ENCODE measurements at places on chromosomes 6 and 20.

GRCh38 chr6:44645276-44645675, 257.8 kb downstream of the CDC5L start:
- no peak for DNase-seq

GRCh38 chr6:143528164-143528811, 16.8 kb upstream of the FUCA2 start:
- DNase-seq, result no peak

GRCh38 chr20:3980260-3981131, 34.9 kb downstream of the RNF24 start:
- DNase-seq, result peak; percentile 19

GRCh38 chr20:52446421-52447224, 255.0 kb upstream of the ZFP64 start:
- no peak for DNase-seq

DNA sequence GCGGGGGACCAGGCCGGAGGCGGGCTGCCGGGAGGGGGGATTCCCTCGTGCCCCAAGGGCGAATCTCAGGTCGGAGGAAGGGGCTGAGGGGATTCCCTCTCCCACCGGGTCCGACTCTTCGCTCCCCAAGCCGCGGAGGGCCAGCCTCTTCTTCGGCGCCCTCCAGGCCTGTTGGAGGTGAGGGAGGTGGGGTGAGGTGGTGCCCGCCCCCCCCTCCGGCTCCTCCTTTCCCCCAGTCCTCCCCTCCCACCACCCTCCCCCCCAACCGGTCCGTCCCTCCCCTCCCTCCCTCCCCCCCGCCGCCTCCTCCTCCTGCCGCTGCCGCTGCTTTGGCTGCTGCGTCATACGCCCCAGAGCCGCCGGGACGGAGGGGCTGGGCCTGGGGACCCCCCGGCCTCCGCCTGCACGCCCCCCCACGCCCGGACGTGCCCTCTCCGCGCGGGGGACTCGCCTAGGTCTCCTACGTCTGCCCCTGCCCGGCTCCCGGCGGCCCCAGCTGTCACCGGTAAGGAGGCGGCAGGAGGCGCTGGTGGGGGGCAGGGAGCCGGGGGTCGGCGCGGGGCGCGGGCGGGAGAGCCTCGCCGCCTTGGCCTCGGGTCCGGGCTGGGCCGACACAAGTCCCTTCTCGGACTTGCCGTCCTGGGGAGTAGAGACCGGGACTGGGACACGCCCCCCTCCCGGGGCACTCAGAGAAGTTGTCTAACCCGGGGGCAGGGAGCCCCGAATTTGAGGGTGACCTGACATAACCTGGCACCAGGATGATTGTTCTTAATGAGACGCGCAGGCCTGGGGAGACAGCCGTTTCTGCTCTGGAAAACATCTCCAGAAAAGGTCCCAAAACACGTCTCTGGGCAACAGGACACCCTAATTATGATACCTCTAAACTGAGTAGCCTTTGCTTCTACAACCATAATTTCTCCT, at the start of gene PHF1:
TSS of gene PHF1 (plus strand) at position 304 of the 921 bp plus-strand sequence. CDS start 1,250 bp downstream, outside the sequence.
- DNase-seq, result peak; percentile 73

DNA sequence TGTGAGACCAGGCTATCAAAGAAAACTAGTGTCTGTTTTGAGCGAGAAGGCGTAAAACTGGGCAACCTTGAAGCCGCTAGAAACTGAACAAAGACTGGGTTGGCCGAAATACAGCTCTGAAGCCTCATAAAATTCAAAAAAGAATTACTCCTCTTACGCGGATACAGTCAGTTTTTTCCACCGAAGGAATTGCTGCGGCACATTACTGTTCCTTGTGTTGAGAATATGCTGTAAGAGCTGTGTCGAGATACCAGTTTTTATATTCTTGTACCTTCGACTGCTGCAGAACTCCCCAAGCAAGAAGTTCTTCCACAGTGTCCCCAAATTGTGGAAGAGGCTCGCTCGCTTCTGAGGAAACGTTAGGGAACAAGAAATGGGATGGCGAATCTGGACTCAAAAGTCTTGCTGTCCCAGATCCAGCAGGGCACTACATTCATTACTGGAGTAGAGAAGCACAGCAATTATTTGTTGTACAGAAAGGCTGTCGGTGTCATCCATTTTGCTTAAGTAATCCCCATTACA, 523 bp upstream of the COX7A2 start:
- no peak for DNase-seq

DNA sequence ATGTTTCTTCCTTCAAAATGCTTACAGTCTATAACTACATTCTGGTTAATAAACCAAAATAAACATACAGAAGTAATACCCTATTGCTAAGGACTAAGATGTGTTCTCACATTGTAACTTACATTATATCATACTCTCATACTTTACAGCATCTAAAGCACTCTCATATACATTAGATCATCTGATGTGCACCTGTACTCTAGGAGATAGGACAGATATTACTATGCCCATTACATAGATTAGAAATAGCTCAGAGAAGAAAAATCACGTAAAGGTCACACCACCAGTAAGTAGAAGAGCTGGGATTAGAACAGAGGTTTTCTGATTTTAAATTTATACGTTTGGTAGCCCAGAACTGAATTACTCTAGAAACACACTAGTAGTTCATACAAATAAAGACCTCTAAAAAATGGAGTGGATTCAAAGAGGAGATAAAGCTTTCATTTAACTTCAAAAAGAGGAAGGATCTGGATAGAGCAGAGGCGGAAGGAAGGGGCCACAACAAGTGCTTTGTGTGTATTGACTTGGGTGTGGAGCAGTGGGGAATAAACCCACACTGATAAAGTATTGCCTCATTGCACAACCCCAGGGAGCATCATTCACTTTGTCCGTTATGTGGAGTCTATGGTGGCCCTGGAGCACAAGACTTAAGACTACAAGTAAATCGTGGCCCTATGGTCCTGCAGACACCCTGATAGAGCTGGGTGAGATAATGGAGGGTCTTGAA, 30.9 kb downstream of the SLC2A12 start:
- no peak for DNase-seq

DNA sequence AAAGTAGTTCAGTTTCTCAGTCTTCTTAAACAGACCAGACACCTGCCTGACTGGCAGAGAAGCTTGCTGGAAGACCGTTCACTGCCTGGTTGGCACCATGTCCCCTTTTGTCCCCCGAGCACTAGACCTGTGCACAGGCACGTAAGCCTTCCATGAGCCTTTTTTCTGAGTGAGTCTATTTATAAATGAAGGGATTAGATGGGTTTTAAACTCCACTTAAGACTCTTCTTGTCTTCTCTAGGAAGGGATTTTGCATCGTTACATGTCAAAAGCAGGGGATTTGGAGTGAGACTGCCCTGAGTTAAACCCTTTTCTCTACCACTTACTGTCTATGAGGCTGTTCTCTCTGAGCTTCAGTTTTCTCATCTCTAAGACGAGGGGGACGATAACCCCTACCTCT, 37.6 kb downstream of the STK35 start:
- no peak for DNase-seq

DNA sequence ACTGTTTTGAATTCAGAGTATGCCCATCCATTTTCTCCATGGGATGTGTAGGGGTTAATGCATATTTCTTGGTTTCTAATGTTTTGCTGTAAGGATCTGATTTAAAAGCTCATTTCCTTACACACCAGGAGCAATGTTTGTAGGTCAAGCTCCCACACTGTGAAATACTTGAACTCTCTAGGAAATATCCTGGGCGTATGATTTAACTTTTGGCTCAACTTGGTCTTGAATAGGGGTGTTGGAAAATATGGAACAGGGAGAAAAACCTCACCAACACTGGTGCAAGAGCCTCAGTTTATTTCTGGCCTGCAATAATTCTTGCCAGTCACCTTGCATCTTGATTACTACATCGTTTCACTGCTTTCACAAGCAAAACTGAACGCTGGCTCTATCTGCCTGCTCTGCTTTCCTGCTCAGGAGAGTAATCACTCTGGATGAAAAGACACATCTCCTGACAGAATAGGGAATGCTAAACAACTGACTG, 25.1 kb upstream of the RFPL4B start:
- no peak for DNase-seq

DNA sequence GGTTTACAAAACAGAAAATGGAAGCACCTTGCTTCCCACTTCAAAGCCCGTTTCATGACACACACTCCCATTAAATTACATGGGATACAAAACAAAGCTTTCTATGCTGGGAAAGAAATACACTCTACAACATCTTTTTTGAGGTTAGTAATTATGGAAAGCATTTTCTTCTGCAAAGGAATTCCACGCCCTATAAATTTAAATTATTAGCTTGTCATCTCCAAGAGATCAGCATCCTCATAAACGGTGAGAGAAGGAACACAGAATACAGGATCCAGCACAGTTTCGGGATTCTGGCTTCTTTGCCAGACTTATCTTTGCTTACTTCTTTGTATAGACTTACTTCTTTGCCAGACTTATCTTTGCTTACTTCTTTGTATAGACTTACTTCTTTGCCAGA, 1.3 kb upstream of the SMPDL3A start:
- no peak for DNase-seq

- no peak for DNase-seq
These were observed at the start of gene CDSN for GRCh38 chr6:31120151-31120915. TSS of gene CDSN (minus strand) at chr6:31120446. CDS start at chr6:31120419, 27 bp downstream.

- DNase-seq, result no peak
These were observed 182.2 kb upstream of the RREB1 start for GRCh38 chr6:6925391-6926164.

DNA sequence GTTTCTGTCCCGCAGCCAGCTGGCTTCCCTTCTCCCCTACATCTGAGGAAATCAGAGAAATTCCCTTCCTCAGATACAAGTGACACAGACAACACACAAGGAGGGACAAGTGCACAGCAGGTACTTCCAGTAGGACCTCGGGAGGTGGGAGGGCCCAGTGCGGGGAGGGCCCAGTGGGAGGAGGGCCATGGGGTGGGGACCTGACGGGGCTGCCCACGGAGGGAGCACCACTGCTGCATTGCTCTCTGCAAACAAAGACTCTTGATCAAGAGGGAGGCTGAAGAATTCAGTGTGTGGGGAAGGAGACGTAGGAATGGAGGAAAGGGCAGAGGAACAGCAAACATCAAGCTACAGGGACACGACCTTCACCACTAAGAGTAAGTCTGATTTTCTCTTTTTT, 9.0 kb downstream of the TAP2 start:
- DNase-seq, result no peak

DNA sequence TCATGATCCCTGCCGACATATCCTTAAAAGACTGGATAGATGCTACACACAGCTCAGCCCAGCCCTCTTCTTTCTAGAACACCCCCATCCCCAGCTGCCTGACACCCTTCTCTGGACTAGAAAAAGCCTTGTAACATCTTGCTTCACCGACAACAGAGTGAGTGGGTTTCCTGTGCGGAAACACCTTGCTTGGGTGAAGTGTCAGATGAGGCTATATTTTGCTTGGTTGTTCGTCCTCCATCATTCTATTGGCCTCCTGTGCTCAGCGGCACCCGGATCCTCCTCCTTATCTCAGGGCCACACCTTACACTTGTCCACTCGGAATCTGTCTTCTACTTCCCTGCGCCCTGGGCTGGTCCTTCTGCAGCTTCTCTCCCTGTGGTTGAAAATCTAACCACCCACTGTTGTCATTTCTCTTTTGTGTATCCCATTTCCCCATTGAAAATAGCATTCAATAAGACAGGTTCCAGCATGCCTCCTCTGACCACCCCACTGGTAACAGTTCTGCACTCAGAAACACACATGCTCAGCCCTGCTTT, 101.3 kb upstream of the MLN start:
- DNase-seq, result no peak

DNA sequence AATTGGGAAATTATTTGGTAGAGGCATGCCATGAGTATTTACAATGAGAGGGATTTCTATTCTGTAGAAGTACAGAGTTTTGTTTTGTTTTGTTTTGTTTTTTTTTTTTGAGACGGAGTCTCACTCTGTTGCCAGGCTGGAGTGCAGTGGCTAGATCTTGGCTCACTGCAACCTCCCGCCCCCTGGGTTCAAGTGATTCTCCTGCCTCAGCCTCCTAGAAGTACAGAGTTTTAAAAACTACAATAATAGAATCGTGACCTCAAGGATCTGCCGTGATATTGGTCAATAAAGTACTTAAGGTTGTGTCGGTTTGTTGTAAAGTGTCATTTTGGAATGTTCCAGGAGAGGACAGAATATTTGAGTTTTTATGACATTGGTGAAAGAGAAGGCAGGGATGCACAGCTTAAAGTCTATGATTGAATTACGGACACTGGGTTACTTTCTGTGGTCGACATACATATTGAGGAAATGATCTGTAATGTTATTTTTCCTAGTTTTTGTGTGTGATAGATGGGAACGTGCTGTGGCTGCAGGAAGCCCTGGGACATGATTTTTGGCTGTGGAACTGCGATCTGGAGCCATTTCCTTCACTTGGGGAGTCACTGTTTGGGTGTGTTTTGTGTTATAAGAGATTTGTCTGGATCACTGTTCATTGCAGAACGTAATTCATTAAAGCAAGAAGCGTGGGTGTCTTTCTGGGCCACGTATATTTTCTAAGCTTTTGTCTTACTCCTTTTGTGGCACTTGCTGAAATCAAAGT, 59.6 kb downstream of the TIAM2 start:
- no peak for DNase-seq

DNA sequence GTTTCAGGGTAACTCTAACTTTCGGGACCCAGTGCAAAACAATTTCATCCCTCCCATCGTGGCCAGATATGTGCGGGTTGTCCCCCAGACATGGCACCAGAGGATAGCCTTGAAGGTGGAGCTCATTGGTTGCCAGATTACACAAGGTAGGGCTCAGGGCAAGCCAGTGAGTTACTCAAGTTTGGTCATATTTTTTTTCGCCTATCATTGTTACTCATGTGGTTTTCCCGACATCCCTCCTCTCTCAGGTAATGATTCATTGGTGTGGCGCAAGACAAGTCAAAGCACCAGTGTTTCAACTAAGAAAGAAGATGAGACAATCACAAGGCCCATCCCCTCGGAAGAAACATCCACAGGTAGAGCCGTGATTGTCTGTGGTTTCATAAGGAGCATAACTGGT, 58.2 kb downstream of the DCBLD1 start:
- DNase-seq, result no peak

DNA sequence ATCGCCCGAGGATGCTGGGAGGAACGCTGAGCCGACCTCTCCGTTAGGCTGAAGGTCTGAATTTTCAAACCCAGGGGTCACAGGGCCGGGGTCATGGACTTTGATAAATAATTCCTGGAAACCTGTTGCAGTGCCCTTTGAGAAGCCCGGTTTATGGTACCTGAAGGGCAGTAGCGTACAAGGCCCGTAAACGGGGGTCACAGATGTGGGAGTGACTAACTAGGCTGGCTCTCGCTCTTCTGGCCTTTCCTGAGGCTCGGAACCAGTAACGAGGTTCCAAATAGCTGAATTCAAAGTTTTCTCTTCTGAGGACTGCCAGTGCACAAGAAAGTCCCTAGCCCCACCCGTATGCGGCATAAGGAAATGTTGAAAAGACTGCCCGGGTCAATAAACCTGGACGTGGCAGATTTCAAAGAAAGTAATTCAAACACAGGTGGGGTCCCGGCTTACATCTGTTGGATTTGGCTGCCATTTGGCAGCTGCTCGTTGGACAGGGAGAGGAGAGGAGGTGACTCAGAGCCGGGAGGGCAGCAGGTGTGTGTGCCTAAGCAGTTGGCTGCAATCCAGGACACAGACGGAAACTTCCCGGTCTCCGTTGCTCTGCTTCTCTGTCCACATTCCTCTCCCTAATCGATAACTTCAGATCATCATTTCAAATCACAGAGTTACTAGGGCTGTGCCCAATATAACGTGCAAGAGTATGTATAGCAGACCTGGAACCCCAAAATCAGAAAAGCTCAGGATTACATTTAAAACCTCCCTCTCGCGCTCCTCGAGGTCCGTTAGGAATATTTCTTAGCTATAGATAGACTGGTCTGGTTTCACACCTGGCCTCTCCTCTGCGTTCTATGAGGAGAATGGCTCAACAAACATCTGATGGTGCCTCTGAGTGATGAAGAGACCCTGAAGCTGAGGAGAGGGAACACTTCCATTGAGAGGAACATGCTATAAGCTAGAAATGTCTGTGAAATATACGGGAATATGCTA, 765 bp upstream of the GMDS start:
- DNase-seq, result peak; percentile 95

All from small intestine (tissue), 16 donors.